Colonic mucosa (tissue), 4 donors: ENCODE measurements at places on chromosomes 2 and 18. TPM values are rescaled to one million over a fixed set of nuclear protein-coding genes. Genes with fewer than 3 reads are reported as not detected.

GRCh38 chr2:36403675-36404230 lies 48.2 kb downstream of the CRIM1 start:
- DNase-seq, result no peak

Gene FBXO15
- total RNA-seq, result not detected

Gene MREG
- 9.4 TPM for total RNA-seq

GRCh38 chr2:55901941-55902340 lies 21.6 kb downstream of the EFEMP1 start:
- no peak for DNase-seq

- no peak for DNase-seq
Measured at GRCh38 chr2:213679894-213680293, 395.6 kb downstream of the SPAG16 start.

DNA sequence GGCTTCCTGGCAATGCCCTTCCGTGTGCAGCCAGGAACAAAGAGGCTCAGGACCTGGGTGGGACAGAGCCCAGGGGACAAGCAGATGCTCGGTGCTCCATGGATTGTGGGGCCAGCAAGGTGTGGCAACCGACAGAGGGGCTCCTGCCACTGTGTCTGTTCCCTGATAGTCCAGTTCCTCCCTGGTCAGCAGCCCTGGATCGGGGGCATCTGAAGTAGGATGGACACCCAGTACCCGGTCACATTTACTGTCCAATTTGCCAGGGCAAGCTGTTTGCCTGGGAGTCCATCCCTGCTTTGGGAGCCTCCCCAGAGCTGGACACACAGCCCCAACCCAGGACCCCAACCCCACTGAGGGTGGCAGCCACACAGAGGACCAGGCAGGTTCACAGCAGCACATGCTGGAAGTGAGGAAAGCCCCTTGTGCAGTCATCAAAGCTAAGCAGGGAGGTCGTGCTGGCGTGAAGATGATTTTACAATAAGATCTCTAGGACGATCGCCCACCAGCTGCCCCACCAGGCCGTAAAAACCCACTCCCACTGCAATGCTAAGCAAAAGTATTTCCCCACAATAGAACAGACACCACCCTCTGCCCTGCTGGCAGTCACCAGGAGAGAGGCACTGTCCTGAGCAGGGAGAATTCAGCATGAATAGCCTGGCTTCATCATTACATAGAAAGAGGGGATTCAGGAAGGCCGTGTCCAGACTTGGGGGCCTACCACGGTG lies 141.7 kb downstream of the NDUFA10 start:
- no peak for DNase-seq
